Type B pancreatic cell (in vitro differentiated cells): ENCODE measurements at places on chromosomes 6 and 20.

DNA sequence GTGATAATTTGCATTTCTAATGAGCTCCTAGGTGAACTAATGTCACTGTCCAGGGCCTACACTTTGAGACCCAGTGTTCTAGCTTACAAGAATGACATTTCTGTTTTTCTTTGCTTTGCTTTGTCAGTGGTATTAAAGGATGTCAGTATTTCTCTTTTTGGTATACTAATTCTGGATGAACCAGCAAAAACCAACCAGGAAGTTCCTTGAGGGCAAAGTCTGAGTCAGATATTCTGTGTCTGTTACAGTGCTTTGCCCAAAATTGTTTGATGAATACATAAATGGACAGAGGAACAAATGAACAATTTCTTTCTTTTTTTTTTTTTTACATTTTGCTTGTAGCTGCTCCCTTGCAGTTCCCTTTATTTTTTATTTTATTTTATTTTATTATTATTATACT lies 15.4 kb downstream of the COQ3 start:
- no peak for DNase-seq

- no peak for DNase-seq
Observed at GRCh38 chr6:7424967-7425807, 35.6 kb downstream of the RIOK1 start.

GRCh38 chr6:89479897-89480296 lies 46.9 kb downstream of the ANKRD6 start:
- no peak for DNase-seq

- DNase-seq = no peak
Observed at GRCh38 chr6:85662251-85662650, 19.6 kb upstream of the SYNCRIP start.

- no peak for DNase-seq
Observed at GRCh38 chr6:103797738-103798137, 1062.0 kb downstream of the HACE1 start.

- DNase-seq = no peak
Observed at GRCh38 chr6:106256201-106256968, 69.2 kb downstream of the ATG5 start.

DNA sequence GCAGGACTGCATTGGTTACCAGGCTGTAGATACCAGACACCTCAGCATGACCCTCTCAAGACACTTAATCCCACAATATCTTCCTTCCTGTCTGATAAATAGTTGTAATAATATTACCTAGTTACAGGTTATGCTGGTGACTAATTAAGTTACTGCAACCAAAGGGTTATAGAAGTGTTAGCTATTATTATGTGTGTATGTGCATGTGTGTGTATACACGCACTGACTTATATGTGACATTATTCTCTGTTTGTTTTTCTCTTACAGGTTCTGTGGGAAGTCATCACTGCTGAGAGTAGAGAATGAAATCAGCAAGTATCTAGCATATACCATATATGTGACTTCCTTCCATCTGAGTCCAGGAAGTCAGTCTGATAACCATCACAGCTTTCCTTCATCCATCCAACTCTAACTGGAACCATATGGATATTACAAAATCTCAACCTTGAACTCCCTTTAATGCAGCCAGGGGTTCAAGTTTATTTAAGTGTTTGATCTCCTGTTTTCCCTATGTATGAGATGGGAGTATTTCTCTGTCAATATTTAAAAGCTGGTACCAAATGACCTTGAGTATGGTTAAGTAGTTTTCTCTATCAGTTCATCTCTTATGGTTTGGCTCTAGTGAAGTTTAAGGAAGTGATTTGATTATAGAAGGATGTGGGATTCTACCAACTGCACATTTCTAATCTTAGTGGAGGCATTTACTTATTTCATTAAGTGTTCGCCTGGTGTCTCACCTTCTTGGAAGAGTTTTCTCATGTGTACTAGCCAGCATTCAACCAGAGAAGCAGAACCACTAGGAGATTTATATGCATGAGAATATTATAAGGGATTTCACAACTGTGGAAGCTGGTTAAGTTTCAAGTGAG lies 313.2 kb downstream of the HIVEP2 start:
- no peak for DNase-seq

DNA sequence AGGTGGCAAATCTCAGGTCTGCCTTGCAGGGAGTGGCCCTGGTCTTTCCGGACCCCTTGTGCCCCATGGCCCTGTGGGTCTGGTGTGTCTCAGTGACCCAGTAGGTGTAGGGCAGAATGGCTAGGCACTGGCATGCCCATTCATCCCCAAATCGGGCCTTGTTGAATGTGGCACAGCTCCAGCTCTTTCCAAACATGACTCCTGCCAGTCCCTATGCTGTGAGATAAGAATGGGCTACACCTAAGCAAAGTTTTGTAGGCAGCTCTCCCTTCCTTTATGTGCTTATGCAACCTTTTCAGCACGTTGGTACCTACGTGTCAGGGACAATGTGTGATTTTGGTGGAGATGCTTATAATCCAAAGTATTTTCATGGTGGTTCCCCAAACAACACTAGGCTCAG lies 33.9 kb downstream of the FOXO3 start:
- no peak for DNase-seq

- DNase-seq = no peak
Observed at GRCh38 chr6:44386364-44386928, 1.1 kb upstream of the CDC5L start.

GRCh38 chr6:36598326-36598725 lies 4.2 kb downstream of the SRSF3 start:
- no peak for DNase-seq

- no peak for DNase-seq
Observed at GRCh38 chr20:63657260-63657936, 714 bp upstream of the RTEL1 start.

GRCh38 chr6:113707194-113707593 lies 150.0 kb upstream of the MARCKS start:
- DNase-seq = no peak

GRCh38 chr20:23530937-23531567 lies 37.2 kb downstream of the CST9L start:
- DNase-seq = no peak

DNA sequence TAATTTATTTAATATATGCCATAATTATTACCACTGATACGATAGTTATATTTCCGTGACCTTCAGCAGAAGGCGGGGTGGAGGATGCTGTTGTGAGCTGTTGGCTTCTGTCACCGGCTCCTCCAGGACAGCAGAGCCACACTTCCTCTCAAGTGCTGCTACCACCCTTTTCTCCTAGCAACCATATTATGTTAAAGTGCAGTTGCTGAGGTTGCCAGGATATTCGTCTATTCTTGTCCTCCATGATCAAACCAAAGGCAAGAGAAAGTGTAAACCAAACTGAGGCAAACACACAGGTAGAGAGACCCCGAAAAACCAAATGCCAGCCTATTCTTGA lies 27.8 kb downstream of the RGS17 start:
- DNase-seq = no peak
